ENCODE measurements at places on chromosomes 7 and 10. TPM values are rescaled to one million over a fixed set of nuclear protein-coding genes. Genes with fewer than 3 reads are reported as not detected.

LRRTM3 gene
- not detected for total RNA-seq

BBIP1 gene
- total RNA-seq: 20.6 TPM

GHRHR gene
- total RNA-seq: not detected

AKR1E2 gene
- 4.5 TPM for total RNA-seq

PAPOLB gene
- total RNA-seq: 0.05 TPM

OR2A42 gene
- total RNA-seq: not detected

ZNF438 gene
- 13.9 TPM for total RNA-seq

RPA3 gene
- total RNA-seq: 25.2 TPM

DNA sequence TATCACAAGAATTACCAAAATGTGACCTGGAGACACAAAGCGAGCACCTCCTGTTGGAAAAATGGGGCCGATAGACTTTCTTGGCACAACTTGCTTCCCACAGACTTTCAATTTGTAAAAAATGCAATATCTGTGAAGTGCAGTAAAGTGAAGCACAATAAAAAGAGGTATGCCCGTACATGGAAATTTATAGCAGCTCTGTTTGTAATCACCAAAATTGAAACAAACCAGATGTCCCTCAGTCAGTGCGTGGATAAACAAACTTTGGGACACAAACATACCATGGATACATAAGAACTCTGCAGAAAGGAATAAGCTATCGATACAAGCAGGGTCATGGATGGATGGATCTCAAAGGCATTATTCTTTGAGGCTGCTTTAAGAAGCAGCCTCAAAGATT lies 33.6 kb downstream of the ARID5B start:
- no peak for DNase-seq

- DNase-seq: no peak
Measured at GRCh38 chr7:131056007-131056406, 271.7 kb upstream of the MKLN1 start.

DNA sequence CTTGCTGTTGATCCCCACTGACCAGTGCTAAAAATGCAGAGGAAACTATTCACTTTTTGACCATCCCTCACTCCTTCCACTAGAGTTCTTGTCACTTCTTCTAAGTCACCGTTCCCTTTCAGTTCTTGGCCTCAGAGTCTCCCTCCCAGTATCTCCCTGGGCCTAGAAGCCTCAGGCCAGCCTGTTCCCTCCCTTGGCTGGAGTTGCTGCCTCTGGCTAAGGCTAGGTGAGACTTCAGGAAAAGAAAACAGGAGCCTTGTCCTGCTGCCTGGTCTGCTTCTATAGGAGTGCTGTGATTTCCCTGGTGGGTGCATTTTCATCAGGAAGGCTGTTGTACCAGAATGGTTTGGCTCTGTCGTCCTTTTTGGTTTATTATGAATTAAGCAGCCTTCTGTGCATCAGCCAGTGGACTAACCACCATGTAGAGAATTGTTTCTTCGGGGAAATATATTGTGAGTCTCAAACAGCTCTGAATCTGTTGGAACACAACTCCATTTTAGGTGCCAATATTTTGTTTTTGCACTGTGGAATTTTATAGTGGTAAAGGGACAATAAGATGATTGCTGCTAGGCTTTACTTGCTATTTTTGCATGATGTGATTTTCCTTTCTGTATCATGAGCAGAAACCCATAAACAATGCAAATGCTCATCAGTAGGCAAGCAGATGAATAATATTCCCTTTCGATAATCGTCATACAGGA lies 233.4 kb upstream of the FZD1 start:
- DNase-seq: no peak

- no peak for DNase-seq
Measured at GRCh38 chr10:67033878-67034277, 108.0 kb downstream of the LRRTM3 start.

GRCh38 chr10:28815681-28816080 lies 138.4 kb downstream of the BAMBI start:
- DNase-seq: no peak

DNA sequence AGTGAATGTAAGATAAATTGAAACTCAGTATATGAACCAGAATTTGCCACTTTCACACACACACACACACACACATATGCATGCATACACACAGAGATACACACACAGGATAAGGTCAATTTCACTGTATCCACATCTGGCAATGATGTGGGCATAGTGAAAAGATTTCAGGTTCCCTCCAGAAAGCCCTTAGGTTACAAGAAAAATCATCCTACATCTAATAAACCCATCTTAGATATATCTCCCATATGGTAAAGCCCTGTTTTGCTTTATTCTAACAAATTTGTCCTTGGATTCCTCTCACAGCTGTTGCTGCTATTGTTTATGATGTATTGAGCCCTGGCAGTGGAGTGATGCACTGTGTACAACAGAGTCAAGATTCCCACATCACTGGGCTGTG lies 27.9 kb upstream of the DLX6 start:
- no peak for DNase-seq

- no peak for DNase-seq
Measured at GRCh38 chr7:71633551-71634008, 501.6 kb downstream of the GALNT17 start.

GRCh38 chr7:66779669-66780409 lies 39.3 kb downstream of the RABGEF1 start:
- DNase-seq: no peak

GRCh38 chr10:79292891-79293746 lies 54.1 kb upstream of the PPIF start:
- DNase-seq: no peak

DNA sequence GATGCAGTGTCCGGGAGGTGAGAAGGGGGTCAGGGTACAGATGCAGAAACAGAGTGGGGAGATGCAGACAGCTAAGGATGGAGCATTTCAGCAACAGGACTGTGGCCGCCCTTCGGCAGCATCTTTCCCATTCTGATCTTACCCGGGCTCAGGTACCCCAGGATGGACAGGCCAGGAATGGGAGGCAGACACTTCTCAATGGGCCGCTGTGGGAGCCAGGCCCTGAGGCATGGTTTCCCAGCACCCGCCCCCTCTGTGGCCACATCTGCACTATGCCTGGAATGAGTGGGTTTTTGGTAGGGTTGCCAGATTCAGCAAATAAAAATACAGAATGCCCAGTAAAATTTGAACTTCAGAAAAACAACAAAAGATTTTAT lies 105.2 kb upstream of the CTBP2 start:
- DNase-seq: no peak

GRCh38 chr7:119228482-119228881 lies 1004.0 kb downstream of the ANKRD7 start:
- no peak for DNase-seq

- no peak for DNase-seq
Measured at GRCh38 chr7:156232931-156233705, 407.5 kb upstream of the RNF32 start.

DNA sequence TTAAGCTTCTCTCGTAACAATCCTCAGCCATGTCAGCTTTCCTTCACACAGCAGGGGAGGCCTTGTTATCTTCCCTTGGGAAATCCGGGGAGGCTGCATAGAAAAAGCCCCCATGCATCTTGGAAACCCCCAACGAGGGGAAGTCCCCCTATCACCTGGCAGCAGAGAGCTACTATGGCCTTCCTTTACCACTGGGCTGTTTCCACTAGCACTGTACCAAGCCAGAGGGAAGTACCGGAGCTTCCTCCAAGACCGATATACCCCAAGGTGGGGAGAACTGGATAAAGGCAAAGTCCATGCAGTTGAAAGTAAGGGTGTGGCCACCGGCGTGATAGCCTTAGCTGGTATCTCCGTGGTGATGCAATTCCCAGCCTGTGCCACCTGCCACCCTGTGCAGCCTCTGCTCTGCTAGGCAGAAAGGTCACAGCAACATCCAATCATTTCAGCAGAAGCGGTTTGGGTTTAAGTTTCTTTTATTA lies 4.4 kb upstream of the CLIP2 start:
- DNase-seq: no peak

DNA sequence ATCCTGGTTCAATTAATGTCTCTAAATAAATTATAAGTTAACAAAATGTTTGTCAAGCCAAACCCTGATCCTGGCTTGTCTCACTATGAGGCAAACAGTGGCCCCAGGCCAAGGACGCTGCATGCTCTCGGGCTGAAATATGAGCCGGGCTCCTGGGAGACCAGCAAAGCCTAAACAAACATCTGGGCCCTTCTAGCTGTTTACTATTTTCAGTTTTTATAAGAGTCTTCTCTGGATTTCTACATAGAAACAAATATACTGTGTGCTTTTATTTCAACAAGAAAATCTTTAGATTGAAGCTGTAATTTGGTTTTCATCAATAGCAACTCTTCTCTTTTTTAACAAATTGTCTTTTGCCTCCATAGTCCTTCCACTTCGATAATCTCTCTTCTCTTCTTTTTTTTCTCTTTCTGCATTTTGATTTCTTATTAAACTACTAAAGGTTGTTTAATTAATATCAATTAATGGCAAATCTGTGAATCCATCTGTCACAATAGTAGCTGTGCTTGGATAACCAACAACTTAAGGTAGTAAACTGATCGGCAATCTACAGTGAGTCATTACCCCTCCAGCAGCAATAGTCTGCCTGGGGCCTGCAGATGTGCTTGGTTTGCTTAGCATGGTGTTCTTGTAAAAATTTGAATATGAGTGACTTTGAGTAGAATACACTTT lies 83.3 kb upstream of the DNAJC1 start:
- DNase-seq: peak; percentile 94

GRCh38 chr7:113710310-113711096 lies 208.3 kb downstream of the PPP1R3A start:
- DNase-seq: no peak

DNA sequence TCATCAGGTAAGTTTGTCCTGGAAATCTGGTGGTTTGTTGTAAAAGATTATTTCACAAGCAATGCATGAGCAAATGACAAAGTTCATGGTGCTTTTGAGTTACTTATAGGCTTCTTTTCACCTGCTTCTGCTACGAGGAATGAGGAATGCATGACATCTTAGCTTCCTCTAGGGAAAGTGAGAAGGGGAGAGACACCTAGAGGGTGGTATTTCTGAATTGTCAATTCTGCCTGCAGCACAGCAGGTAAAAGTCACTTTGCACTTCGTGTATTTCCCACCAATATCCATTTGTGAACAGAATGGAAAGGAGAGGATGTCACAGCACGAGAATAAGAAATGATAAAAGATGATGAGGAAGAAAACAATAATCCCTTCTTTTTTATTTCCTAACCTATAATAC lies 153.4 kb upstream of the FEZF1 start:
- no peak for DNase-seq

DNA sequence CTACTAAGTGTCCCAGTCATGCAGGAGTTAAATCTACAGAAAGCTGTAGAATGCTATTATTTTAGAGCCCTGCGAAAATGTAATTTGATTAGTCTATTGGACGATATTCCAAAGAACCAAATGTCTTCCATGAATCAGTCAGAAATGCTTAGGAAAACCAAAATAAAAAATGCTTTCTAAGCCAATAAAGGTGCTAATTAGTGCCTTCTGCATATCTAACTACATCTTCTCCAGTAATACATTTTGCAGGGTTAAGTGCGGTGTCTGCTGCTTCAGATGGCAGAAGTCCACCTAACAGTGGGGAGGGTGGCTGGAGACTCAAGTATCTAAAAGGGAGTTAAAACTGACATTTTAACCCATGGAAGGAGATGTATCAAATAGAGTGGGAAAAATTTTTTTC lies 50.1 kb downstream of the ITPRID1 start:
- DNase-seq: no peak

DNA sequence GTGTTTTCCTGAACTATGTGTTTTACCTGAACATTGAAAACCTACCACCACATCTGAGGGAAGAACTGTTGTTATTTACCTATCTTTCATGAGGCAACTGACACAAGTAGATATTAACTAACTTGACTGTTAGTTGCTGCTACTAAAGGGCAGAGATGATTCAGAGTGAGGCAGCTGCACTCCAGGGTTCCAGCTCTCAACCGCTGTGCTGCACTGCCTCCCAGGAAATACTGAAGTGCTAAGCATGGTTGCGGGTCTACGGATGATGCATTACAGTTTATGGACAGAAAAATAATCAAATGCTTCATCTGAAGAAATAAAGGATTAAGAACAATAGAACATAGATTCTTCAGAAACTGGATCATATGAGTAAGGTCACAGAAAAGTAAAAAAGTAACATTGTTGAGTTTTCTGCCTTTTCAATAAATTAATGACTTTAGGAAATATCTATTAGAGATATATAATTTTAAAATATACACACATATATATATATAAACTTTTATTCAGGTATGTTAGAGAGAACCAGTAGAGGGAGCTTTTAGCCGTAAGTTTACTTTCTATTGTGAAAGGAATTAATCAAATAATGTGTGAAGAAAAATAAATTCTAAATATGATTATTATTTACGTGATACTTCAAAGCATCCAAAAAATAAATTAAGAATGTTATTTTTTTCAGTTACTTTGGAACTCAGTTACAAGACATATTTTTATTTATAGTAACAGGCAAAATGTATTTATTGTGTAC lies 620.0 kb downstream of the CNTNAP2 start:
- no peak for DNase-seq

DNA sequence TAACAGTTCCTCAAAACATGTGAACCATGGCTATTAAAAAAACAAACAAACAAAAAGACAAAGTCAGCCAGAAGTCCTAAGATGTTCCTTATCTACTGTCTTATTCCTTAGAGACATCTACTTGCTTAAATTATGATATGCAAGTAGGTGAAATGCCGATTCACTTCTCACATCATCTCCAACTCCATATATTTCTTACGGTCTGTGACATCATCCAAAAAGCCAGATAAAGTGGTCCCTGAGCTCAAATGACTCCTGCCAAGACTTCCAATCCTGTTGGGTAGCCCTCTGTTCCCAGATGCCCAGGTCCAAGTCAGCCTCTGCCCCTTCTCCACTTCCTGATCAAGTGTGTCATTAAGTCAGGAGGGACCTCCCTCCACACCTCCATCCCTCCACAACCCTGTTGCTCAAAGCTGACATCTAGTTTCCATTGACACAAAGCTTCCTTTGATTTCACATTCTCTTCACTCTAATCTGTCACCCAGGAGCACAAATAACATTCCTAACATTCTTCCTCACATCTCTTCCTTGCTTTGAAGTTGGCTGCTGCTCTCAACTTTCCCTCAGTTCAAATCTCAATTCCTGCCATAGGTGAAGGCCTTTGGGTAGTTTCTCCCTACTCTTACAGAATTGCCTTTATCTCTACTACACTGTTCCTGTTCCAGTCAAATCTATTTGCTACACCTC lies 56.1 kb upstream of the PDLIM1 start:
- DNase-seq: no peak

DNA sequence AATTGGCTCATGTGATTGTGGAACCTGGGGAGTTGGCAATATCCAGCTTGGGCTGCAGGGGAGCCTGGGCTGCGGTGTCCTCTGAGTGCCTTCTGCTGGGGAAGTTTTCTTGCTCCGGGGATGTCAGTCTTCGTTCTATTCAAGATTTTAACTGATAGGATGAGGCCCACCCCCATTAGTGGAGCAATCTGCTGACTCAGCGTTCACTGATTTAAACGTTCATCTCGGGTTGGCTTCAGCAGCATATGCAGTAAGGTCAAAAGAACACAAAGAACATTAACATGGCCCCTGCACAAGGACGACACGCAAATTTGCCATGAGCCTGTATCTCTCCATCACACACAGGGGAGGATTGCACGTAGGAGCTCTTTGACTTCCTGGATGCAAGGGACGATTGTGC lies 360.6 kb upstream of the ADARB2 start:
- no peak for DNase-seq

- no peak for DNase-seq
Measured at GRCh38 chr10:33015761-33016547, 57.9 kb upstream of the ITGB1 start.

Measured in left ventricle myocardium superior (tissue), 1 donor.